Activated naive CD4-positive, alpha-beta T cell treated with anti-CD3 and anti-CD28 coated beads, Interleukin-2, amount 50 U/mL, for 16 hours (primary cell): ENCODE measurements at places on chromosomes 3 and 15.

DNA sequence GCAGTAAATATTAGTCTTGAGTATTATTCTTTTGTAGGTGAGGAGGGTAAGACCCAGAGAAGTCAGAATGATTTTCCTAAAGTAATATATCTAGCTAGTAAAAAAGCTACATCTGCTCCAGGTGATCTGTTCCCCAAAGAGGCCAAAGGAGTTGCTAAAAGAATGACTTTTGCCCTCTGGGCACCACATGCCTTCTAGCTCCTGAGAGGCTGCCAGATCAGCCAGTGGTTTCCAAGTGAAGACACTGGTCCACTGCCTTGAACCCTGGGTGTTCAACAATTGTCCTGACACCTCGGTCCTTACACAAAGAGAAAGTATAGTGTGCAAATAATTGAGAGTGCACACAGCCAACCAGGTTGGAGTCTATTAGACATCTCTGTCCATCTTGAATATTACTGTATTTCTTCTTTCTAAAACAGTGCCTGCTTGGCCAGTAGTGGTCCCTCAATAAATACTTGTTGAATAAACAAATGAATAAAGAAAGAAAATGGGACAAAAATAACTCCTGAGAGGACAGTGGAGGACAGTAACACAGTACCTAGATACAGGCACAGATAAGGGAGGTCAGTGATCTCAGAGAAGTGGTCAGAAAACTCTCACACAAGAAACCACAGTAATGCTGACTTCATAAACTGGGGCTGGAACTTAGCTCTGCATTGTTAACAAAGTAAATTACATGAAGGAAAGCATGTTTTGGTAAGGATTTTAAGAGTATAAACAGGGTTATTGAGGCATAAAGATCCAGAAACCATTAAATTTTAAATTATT, 56.6 kb upstream of the CSTA start:
- DNase-seq = no peak

GRCh38 chr15:40217166-40217824, 21.6 kb upstream of the PAK6 start:
- no peak for DNase-seq

- no peak for DNase-seq
These were observed 150.7 kb downstream of the OPA1 start for GRCh38 chr3:193743702-193744047.

DNA sequence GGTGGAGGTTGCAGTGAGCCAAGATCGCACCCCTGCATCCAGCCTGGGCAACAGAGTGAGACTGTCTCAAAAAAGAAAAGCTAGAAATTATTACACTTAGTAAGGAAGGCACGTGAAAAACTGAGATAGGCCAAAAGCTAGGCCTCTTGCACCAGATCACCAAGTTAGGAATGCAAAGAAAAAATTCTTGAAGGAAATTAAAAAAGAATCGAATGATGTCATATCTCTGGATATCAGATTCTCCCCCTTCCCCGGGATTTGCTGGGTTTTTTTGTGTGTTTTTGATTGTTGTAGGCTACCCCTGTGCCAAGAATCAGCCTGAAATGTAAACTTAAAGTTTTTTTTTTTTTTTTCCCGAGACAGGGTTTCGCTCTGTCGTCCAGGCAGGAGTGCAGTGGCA, 17.4 kb downstream of the PTPN23 start:
- DNase-seq = no peak

- DNase-seq = no peak
These were observed 131.8 kb downstream of the SMAD6 start for GRCh38 chr15:66833803-66834202.

DNA sequence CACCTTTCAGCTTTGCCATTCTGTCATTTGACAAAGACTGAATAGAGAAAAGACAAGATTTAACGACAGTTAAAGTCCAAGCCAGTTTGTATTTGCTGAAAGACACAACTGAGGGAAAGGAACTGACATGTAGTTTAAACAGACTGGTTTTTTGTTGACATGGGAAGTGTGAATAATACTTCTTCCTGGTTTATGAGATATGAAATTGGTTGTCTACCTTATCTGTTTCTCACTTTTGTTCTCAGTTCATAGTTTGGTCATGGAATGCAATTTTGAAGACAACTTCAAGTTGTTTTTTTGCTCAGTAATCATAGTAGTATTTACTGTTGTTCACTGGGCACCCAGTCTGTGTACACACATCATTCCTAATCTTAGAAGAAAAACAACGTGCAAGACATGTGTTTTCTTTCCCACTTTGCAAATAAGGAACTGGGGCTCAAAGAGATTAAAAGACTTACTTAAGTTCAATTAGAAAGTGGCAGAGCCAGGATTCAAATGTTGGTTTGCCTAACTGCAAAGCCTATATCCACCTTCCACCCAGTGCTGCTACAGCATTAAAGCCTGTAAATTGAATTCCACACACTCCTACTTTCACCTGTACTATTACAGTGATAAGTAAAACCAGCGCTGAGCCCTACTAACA, 103.5 kb downstream of the LPP start:
- no peak for DNase-seq

DNA sequence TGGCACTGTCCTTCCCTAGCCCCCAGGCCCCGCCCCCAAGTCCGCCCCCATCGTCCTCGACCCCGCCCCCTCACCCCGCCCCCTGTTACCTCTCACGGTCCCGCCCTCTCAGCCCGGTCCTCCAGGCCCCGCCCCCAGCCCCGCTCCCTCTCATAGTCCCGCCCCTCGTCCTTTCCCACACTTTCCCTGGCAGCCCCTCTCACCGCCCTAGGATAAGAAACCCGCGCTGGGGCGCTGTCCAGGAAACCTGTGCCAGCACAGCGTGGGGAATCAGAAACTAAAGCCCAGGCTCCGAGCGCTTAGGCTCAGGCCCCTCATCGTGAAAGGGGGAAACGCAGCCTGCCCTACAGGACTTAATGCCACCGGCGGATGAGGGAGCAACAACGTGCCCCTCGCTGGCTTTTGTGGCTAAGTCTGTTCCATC, 20.9 kb downstream of the TRPM1 start:
- DNase-seq = no peak

DNA sequence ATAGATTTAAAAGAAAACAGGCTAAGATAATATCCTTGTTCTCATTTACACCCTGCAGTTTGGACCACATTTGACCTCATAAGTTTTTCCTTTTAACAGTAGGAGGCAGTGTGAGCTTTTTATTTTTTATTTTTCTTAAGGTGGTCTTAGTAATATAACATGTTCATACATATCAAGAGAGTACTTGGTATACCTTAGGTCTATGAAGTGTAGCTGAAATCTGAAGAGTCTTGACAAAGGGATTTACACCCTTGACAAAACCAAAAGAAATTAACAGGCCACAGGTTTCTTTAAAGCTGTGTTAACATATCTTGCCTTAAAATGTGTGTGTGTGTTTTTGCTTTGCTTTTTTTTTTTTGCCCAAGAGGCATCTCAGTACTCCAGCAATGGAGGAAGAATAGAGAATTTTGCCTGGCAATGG, 3.2 kb downstream of the RAP2B start:
- DNase-seq = no peak

- no peak for DNase-seq
These were observed 683.6 kb upstream of the ROBO1 start for GRCh38 chr3:80451393-80451792.

DNA sequence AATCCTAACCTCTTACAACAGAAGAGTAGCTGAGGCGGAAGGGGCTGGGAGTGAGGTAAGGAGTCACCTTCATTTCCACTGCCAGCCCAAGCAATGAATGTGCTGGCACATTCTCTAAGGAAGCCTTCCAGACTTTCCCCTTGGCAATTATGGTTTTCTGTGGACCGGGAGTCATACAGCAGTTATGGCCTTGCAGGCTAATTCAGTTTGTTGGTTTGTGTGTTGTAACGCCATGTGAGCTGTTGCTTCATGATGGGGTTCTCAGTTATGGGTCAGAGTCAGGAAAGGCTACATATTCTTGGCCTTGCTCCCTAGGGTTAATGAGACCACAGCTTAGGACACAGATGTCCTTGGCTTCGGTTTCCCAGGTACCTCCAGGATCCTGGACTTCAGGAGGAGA, 137.0 kb downstream of the ADAMTS17 start:
- no peak for DNase-seq

- no peak for DNase-seq
These were observed 457.4 kb downstream of the MAGI1 start for GRCh38 chr3:65581313-65581712.
